ENCODE measurements at places on chromosomes 6 and 20.

GRCh38 chr6:71482742-71483141 lies 194.1 kb downstream of the OGFRL1 start:
- DNase-seq, result no peak

GRCh38 chr6:146339716-146340115 lies 203.9 kb upstream of the RAB32 start:
- no peak for DNase-seq

DNA sequence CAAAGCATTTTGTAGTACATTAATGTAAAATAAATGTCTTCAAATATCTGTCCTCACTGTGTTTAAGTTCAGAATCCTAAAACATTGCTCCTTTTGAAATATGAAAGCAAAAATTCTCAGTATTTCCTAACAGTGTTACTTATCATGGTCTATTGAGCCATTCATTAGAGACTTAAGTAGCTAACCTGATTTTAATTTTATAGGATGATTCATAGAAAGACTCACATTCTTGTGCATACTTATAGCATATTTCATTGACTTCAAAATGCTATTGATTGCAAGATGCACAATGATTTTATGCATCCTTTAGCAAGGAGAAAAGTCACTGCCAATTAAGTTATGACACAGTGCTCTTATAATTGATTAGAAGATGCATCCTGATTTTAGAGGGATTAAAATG lies 85.7 kb downstream of the HIVEP1 start:
- DNase-seq, result no peak

GRCh38 chr6:11067348-11067747 lies 23.2 kb upstream of the ELOVL2 start:
- DNase-seq, result no peak

- no peak for DNase-seq
These were observed 35.2 kb downstream of the HIVEP1 start for GRCh38 chr6:12047304-12047703.

DNA sequence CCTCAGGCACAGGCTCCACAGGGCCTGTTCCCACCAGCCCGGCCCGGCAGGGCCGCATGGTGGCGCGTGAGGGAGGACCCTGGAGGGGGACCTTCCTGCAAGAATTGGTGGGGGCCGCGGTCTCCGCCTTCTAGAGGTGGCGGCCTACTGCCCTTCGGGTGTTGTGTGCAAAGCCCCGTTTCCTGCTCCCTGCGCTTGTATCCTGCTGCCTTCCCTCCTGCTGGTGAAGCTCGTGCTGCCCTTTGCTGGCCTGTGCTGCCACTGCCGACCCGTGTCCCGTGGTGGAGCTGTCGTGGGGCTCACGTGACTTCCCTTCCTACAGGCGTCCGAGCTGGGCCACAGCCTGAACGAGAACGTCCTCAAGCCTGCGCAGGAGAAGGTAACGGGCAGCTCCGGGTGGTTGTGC lies 8.4 kb upstream of the COL20A1 start:
- no peak for DNase-seq

- no peak for DNase-seq
These were observed 51.9 kb upstream of the MARCKS start for GRCh38 chr6:113805173-113805790.

DNA sequence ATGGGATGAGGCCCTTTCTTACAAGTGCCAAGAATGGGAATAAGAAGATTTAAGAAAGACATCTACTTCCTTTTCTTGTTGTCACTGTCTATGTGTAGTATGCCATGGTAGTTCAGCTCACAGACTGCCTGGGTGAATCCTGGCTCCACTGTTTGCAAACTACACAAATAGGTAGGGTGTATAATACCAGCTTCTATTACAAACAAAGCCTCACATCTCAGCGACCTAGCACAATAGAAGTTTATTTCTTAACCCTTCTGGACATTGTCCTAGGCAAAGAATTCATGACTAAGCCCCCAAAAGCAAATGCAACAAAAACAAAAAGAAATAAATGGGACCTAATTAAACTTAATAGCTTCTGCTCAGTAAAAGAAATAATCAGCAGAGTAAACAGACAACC lies 74.5 kb downstream of the LINC00237 start:
- no peak for DNase-seq

GRCh38 chr6:168039849-168040248 lies 39.2 kb downstream of the FRMD1 start:
- no peak for DNase-seq

GRCh38 chr6:154537511-154538325 lies 27.2 kb upstream of the CNKSR3 start:
- DNase-seq, result no peak
